Left ventricle myocardium superior (tissue), 1 donor: ENCODE measurements at places on chromosomes 5 and 9. TPM values are rescaled to one million over a fixed set of nuclear protein-coding genes. Genes with fewer than 3 reads are reported as not detected.

PNPLA7 gene
- total RNA-seq = 10.7 TPM

FUT7 gene
- total RNA-seq = 0.17 TPM

HTR4 gene
- not detected for total RNA-seq

MCTP1 gene
- 6.4 TPM for total RNA-seq

PCDHGC3 gene
- total RNA-seq = 13.4 TPM

PTBP3 gene
- 19.4 TPM for total RNA-seq

SPAG8 gene
- total RNA-seq = 3.2 TPM

IRX2 gene
- total RNA-seq = 3.1 TPM

ARL14EPL gene
- not detected for total RNA-seq

CMBL gene
- total RNA-seq = 48.6 TPM

ECSCR gene
- total RNA-seq = 20.6 TPM

SOX30 gene
- not detected for total RNA-seq

ADRA1B gene
- 1.4 TPM for total RNA-seq

CYLC2 gene
- not detected for total RNA-seq

PSAT1 gene
- total RNA-seq = 0.79 TPM

GABRA6 gene
- total RNA-seq = not detected

CLIC3 gene
- 1.7 TPM for total RNA-seq

PCDHGA11 gene
- 5.0 TPM for total RNA-seq

MORN5 gene
- not detected for total RNA-seq

SPINK1 gene
- total RNA-seq = not detected

SH2D3C gene
- total RNA-seq = 18.3 TPM

CEMIP2 gene
- 8.7 TPM for total RNA-seq
